ENCODE measurements at places on chromosomes 1 and 21.

- DNase-seq, result no peak
These were observed 35.3 kb downstream of the ELF3 start for GRCh38 chr1:202045705-202046104.

DNA sequence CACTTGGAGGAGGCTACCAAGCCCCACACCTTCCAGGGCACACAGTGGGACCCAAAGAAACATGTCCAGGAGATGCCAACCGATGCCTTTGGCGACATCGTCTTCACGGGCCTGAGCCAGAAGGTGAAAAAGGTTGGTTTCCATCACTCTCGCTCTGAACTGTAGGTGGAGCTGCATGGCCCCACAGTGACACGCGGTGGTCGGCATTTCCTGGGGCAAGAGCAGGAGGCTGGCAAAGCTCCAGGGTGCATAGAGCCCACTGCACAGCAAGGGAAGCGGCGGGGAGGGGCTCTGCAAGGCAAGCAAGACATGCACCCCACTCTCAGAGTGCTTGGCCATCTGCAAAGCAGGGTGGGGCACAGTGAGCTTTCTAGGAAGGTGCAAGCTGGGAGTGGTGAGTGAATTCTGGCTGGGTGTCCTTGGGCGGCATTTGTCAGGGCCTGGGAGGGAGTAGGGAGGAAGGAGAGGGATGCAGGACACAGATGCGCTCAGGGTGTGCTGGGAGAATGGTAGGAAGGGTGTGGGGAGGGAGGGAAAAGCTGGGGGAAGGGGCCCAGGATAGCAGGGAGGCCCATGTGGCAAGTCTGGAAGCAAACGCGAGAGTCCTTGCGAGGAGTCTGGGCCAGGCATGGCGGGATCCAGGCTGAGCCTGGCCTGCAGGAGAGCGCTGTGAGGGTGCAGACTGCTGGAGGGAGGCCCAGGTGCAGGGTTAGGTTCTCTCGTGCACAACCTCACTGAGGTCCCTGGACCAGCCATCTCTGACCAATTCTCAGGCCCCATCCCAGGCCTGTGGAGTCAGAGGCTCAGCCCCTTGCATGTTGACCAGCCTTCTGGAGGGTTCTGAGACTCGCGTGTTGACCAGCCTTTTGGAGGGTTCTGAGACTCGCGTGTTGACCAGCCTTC, 11.0 kb downstream of the TRPM2 start:
- no peak for DNase-seq

DNA sequence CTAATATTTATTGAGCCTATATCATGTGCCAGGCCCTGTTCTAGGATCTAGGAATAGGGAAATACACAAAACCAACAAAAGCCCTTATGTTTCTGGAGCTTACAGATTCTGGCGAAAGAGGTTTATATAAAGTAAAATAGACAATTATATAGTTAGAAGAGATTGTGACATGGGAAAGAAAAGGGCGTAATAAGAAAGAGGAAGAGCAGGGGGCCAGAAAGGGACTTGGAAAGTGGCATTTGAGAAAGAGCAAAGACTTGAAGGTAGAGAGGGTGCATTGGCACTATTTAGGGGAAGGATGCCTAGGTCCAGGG, 322.5 kb upstream of the FAM78B start:
- DNase-seq, result peak; percentile 54

DNA sequence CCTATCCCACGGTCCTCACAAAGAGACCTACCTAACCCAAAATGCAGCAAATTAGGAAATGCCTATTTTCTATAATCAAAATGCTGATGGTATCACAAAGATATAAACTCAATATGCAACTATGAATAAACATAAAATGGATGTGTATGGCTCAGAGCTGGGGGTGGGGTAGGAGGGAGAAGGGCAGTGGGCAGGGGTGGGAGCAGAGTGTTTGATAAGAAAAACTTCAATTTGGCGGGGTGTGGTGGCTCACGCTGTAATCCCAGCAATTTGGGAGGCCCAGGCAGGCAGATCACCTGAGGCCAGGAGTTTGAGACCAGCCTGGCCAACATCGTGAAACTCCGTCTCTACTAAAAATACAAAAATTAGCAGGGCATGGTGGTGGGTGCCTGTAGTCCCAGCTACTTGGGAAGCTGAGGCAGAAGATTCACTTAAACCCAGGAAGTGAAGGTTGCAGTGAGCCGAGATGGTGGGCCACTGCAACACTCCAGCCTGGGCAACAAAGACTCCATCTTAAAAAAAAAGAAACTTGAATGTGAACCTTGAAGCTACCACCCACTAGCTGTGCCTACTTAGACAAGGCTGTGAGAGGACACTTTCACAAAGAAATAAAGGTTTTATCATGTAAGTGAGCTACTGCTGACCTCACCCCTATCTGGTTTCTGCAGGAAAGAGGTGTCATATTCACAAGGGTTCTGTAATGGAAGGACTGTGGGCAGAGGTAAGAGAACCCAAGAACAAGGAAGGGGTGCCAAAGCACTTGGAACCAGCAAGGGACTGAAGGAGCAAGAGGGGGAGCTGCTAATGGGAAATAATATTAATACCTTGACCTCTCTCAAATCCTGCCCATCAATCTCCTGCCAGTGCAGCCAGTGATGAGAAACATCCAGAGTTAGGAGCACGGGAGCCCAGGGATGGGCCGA, 53.0 kb downstream of the HLCS start:
- no peak for DNase-seq

GRCh38 chr1:20400341-20401177, 85.5 kb downstream of the CAMK2N1 start:
- DNase-seq, result no peak

DNA sequence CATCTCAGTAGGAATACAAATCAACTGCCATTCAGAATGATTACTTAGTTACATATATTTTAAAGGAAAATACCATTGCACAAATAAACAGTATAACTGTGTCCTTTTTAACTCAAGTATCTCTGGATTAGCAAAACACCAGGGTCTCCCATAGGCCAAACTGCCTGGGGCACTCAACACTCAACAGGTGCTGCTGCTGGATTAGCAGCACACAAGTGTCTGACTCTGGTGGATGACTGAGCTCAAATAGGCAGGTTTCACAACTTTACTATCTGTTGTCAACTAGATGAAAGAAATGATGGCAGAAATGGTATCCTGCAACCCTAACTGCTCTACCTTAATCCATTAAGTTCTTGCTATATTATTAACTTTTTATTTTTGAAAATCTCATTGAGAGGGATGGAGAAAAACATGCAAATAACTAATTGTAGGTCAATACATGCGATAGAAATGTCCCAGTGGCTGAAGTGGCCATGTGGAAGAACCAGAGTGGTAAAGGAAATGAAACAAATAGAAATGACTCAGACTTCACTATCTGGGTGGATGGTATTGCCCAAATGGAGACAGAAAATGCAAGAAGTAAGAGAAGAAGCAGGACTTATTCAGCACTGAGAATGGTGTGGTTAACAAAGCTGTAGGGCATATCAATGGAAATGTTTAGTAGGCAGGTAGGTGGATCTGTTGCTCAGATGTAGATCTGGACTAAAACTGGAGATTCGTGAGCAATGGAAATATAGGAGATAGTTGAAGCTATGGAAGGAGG, 90.8 kb upstream of the CCDC190 start:
- no peak for DNase-seq

- no peak for DNase-seq
These were observed 19.9 kb upstream of the SERPINC1 start for GRCh38 chr1:173937062-173937461.

DNA sequence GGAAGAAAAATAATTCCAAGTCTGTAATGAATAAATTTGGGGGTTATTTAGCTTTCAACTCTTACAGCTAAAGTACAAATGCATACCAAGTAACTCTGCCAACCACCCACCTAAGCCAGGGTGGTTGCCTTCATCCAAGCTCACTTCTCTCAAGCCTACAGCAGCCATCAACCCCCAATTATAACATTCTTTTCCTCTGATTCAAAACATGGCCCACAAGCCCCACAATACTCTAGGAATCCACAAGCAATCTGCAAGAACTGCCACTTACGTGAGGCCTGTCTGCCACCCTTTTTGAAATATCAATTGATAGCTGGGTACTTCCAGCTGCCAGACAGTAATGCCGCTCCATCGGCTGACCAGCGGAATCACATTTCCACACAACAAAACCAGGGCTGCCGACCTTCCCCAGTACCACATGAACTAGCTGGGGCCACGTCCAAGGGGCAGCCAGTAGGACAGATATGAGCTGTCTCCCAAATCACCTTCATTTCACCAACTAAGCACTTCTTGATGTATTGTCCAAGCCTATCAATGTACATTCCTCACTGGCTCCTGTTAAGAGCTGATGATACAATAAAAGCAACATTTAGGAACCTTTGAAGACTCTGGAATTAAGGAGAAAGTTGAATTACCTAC, 3.2 kb downstream of the LBR start:
- no peak for DNase-seq

- DNase-seq, result no peak
These were observed 90.2 kb upstream of the SGIP1 start for GRCh38 chr1:66443793-66444192.

DNA sequence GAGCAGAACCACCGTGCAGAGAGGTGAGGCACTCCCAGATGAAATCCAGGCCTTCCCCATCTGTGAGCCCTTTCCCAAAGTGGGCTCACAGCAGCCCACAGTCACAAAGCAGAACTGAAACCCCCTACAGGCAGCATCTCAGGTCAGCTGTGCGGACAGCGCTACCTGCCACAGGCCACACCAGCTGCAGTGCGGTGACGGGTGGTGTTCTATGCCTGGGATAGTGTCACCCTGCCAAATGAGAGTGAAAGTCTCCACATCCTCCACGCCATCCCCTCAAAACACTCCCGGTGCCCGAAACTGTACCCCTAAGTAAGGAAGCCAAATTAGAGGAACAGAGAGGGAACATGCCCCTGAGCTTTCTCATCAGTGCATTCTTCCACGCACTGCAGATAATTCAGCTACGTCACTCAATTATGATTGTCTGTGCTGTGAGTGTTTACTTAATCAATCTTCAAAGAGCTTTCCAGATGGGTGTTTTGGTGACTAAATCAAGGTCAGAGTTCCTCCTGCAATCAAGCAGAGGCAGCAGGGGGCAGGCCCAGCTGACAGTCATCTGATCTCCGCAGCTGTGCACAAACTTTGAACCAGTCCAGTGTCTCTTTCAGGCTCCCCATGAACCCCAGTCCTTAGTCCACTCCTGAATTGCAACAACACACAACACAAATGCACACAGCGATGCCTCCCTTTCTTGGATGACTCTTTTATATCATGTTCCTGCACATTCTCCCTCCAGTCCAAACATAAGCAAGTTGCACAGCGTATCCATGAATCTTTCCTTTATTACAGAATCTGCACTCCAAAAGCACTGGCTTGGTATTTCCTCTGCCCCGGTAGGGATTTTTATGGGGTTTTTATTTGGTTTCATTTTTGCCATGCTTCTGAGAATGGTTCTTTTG, 150.0 kb downstream of the TOMM20 start:
- no peak for DNase-seq

- DNase-seq, result no peak
These were observed 26.2 kb downstream of the SLC2A1 start for GRCh38 chr1:42932442-42932941.

DNA sequence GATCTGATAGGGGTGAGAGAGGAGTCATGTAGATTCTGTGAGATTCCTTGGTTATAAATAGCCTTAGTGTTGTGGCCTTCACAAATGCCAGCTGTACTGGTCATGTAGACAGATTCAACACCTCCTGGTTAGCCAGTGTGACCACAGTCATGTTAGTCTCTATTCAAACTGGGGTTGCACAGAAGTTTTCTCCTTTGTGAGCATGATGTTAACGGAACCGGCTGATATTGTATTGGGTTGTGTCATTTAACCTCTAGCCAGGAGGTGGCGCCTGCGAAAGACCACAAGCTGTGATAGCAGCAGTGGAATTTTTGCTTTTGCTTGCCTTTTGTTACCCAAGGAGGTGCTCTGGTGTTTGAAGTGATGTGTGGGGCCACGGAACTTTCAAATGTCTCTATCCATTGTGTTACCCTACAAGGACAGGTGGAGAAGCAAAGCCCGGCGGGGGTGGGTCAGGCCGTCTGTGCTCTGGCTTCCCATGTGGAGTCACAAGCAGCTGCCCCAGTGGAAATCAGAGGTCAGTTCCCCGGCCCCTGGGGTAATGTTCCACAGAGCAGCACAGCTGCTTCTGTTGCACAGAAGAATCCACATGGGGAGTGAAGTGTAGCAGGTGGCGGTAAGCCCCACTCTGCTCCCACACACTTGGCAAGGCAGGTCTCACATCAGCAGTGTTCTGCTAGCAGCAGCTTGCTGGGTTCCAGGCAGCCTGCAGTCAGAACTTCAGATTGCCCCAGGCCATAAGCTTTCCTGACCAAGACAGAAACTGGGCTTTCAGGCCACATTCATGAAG, 112.6 kb downstream of the ADAMTS1 start:
- no peak for DNase-seq

DNA sequence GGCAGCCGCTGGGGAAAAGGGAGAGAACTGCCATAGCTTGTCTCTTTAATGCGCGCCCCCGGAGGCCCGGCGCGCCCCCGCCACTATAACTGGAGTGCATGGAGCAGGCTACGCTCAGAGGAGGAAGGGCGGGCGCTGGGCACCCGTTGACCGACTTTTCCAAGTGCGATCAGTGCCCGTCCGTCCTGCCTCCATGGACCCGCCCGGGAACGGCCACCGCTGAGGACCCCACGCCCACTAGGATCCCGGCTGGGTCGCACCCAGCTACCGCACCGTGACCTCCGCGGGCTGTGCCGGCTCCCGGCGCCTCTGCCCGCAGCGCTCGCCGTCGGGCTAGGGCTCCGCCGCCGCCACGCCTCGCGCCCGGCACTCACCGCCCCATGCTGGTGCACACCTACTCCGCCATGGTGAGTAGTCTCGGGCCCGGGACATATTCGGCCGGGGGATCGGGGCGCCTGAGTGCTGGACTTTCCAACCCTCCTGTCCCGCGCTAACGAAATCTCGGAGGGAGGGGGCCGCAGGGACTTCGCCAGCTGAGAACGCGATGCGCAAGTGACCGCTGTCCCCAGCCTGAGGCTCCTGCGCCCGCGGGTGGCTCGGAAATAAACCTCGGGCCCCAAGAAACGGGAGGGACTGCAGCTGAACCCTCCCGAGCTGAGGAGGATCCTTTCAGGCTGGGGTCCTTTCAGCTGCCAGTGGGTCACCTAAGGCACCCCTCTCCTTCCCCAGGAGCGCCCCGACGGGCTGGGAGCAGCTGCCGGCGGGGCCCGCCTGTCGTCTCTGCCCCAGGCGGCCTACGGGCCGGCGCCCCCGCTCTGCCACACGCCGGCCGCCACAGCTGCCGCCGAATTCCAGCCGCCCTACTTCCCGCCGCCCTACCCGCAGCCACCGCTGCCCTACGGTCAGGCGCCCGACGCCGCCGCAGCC, at the start of gene TFAP2E:
Gene TFAP2E, plus strand, starts transcription at position 117 of the 927 bp plus-strand sequence. Its CDS starts 264 bp downstream, at position 381.
- DNase-seq, result peak; percentile 27

- peak; percentile 17 for DNase-seq
These were observed 45.8 kb upstream of the RC3H1 start for GRCh38 chr1:174068000-174068399.

- DNase-seq, result no peak
These were observed 62.8 kb downstream of the CNST start for GRCh38 chr1:246629030-246629429.

DNA sequence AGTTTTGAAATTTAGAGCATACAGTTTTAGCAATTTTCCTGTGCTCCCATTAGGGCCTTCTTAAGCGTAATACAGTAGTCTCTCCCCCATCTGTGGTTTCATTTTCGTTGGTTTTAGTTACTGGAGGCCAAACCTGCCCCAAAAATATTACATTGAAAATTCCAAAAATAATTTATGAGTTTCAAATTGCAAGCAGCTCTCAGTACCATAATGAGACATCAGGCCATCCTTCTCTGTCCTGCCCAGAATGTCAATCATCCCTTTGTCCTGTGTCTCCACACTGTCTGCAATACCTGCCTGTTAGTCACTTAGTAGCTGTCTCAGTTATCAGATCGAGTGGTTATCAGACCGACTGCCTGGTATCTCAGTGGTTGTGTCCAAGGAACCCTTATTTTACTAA, 45.4 kb downstream of the ADSS2 start:
- DNase-seq, result no peak

Measured in Kasumi-1 (cell line).